ENCODE measurements at places on chromosomes 4 and X. TPM values are rescaled to one million over a fixed set of nuclear protein-coding genes. Genes with fewer than 3 reads are reported as not detected.

DNA sequence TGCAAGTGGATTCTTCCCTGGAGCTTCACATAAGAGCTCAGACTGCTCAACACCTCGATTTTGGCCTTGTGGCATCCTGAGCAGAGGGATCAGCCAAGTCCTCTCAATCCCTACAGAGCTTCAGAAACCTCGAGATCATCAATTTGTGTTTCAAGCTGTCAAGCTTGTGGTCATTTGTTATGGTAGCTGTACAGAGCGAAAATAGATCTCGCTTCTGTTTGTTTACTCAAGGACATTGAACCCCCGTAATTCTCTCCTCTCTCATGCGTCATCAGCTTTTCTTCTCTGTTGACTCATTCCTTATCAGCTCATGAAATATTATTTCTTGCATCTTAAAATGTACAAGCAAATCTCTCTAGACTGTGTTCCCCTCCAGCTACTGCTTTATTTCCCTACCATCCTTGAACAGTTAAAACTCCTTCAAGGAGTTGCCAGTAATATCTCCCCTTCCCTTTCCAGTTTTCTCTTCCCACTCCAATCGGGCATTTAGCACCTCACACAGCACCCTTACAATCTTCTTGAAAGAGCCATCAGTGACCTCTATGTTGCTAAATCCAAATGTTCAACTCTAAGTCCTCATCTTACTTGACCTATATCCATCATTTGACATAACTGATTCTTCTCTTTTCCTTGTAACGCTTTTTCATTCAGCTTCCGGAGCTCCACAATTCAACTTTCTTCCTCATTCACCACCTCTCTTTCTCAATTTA is 106.2 kb upstream of the FAT1 start:
- DNase-seq = no peak

- DNase-seq = no peak
Measured at GRCh38 chr4:174218127-174218790, 65.2 kb downstream of the FBXO8 start.

Gene EGFL6
- total RNA-seq = 0.26 TPM

Gene AMER1
- 6.9 TPM for total RNA-seq

DNA sequence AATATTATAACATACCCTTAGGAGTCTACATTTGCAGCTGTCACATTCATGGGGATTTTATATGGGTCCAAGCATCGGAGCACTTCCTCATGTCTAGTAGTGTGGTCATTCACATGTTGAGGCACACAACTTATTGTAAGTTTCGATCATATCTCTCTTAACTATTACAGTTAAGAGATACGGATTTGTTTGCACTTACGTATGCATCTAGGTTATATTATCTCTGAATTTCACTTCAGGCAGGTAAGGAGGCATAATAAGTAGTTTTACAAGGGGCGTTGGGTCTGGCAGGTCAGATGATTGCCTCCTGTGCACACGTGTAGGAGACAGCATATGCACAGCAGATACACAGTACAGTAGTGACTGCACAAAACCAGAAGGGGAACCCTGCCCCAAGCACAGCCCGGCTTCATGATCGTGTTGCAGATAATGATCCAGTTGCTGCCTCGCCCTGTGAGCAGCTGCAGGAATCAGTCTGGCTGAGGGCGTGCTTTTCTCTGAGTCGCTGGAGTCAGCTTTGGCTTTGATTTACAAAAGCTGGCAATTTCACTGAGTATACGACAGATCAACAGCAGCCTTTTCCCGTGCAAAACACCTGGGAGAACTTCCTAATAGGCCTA is 302.9 kb upstream of the GATB start:
- no peak for DNase-seq

DNA sequence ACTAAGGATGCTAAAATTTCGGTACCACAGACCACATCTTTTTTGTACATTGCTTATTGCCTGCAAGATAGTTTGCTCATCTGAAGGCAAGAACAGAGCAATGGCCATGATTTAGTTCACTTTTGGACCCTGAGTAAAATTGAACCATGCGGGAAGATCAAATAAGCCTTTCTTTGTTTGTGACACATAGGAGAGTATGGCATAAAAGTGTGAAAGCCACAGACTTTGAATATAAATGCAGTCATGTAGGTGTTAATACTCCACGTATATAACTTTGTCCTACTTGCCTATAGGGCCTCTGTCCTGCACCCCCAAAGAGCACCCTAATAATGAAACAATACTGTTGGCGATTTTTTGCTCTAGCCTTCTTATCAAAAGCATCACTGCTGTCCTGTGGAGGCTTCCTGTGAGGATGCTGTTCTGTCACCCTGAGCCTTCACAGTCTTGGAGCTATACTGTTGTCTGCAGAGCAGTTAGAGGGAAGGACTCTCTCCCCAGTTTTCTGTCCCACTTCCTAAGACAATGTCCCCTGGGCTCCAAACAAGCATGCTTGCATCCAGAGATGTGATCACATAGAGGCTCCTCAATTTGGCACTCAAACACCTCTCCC is 10.2 kb upstream of the CXCL13 start:
- no peak for DNase-seq

GRCh38 chr4:119663160-119663788 is 34.7 kb upstream of the PDE5A start:
- no peak for DNase-seq

DNA sequence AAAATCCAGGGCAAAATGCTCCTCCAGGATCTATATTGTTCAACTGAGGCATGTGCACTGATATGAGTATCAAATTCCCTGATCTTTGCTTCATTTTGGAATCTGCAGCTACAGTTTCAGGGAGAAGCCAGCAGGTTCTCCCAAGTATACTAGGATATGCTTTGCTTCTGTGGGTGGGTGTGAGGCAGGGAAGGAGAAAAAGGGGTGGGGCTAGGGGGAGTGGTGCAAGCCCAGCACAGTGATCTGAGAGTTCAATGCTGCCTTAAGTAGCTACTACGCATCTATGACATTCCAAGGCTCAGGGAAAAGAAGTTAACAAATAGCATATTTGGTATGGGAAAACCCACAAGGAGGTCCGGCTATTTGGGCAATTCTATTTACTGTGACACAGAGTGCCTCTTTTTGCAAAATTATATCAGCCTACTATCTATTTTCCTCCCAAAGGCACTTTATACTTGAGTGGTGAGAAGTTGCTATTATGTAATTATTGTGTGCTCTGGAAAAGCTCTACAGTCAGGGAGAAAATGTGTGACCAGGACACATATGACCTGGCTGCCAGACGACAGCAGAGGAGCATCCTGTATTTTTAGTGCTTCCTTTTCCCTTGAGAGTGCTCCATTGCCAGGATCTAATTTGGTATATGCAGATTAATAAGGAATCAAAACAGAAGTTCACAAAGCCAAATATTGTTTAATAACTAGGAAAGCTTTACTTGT is 162.0 kb downstream of the RNF150 start:
- DNase-seq = no peak

Gene TCP11X2
- total RNA-seq = not detected

GRCh38 chr4:186727169-186727976 is 3.7 kb upstream of the FAT1 start:
- no peak for DNase-seq

Gene PCDH10
- 104 TPM for total RNA-seq

Gene PABPC4L
- total RNA-seq = 0.14 TPM

DNA sequence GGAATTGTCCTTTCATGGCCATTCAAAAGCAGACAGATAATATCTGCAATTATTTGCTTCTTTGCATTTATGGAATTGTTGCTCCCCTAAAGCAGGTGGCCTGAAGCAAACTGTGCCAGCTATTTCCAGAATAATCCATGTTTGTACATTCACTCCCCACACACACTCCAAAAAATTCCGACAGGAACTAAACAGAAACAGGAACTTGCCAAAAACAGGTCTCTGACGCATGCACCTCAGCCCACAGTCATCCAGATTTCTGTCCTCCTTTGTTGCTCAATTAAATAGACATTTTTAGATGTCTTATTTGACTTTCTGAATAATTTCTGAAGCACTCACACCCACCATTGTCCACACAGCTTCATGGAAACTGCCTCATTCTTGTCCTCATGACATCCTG is 71.5 kb upstream of the EDNRA start:
- DNase-seq = no peak

DNA sequence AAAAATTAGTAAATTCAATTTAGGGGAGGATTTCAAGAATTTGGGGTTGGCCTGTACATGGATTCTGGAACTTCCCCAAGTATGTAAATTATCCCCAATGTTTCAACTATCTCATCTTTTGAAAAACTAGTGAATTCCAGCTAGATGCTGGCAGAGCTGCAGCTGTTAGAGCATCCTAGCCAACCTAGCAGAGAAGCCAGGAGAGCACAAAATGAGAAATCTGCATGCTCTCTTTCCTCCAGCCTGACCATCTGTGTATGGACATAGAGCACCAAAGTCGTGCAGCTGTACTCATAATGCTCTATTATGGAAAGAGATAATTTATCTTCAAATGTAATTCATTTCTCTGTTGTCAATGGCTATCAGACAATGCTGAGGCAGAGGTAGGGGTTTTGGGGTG is 1217.7 kb downstream of the PCDH19 start:
- DNase-seq = no peak

Gene POLN
- total RNA-seq = 25.1 TPM

GRCh38 chr4:182916483-182917181 is 554 bp downstream of the DCTD start:
- peak; percentile 63 for DNase-seq

DNA sequence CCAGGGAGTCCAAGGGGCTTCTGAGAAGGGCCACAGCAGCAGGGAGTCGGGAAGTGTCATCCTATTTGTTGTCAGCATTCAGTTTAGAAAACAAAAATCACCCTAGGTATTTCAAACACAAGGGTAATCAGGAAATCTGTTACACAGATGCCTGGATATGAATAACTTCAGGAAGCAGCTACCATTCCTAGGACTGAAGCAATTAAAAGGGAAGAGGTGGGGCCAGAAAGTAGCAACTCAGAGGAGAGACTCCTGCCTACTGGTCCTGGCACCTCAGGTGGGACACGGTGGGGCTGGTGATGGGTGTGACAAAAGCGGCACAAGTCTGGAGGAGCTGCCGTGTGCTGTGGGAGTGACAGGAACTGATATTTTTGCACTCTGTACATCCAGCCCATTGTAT is 107.9 kb downstream of the PDGFRA start:
- DNase-seq = no peak

DNA sequence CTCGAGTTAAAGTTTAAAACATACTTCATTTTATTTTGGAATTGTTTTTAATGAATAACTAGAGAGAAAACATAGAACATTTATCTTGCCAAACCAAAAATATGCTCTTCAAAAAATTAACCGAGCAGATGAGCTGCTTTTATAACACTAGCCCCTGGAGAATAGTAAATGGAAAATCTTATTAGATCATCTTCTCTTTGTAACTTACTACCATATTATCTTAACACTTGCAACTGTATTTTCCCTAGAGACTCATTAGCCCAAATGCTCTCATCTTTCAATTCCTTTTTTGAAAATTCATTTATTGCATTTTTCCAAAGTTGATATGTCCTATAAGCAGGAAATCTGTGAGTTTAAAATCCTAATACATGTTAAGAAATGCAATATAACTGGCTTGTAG is 143.3 kb downstream of the CAMK2D start:
- no peak for DNase-seq

Gene UGT2B17
- total RNA-seq = 0.36 TPM

- no peak for DNase-seq
Measured at GRCh38 chr4:146520896-146521540, 722 bp downstream of the SLC10A7 start.

- no peak for DNase-seq
Measured at GRCh38 chr4:113383111-113383785, 333.8 kb downstream of the ANK2 start.

Gene NXF2B
- total RNA-seq = not detected

GRCh38 chrX:107624893-107625292 is 3.4 kb upstream of the PRPS1 start:
- no peak for DNase-seq

GRCh38 chr4:39574946-39575345 is 47.7 kb upstream of the UGDH start:
- DNase-seq = no peak

- no peak for DNase-seq
Measured at GRCh38 chr4:108287834-108288413, 119.2 kb upstream of the LEF1 start.

Gene PNMA6F
- 7.3 TPM for total RNA-seq

- DNase-seq = no peak
Measured at GRCh38 chrX:108257556-108257955, 166.0 kb downstream of the ATG4A start.

DNA sequence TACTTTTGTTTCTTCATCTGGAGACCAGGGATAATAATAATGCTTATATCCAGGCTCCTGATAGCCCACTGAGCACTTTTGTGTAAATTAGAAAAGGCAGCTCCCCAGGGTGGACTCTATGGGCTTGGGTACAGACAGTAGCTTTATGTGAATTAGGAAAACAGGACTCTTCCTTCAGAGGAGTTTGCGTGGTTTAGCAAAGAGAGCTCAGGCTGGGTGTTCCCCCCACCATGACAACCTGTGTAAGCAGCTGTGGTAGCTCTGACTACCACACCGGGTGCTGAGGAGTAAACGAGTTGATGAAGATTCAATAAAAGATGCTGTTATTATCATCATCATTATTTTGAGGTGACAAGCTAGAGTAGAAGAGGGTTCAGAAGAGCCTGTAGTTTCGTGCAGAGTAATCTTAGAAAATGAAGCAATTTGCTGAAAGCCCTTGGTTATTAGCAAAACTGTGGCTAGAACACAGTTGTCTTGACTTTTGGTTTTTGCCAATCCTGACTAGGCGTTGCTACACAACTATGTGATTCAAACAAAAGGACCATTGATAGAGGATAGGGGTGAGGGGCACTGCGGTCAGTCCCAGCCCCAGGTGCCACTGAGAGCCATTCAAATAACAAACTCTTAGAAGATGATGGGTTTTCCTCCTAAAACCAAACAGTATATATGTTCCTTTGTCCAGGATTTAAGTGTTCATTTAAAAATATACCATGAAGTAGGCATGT is 60.6 kb upstream of the LIMCH1 start:
- no peak for DNase-seq

- DNase-seq = no peak
Measured at GRCh38 chrX:109684136-109684535, 48.9 kb downstream of the ACSL4 start.

Gene WNK3
- 17.4 TPM for total RNA-seq

DNA sequence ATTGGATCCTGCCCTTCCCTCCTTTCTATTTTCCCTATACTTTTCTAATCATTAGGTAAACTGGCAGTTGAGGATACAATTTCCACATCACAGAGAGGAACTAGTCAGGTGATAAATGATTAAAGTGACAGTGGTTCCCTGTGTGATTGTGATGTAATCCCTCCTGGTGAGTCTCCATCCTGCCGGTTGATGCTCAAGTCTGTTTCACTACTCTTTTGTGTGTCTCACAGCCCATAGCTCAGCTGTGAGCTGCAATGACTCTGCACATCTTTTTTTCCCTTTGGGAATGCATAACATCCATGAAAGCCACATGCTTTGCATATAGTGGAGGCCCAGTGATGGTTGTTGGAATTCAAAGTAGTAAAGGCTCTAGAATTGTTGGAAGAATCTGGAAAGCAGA is 60.4 kb downstream of the CCNI start:
- no peak for DNase-seq

Gene ANKRD37
- 20.3 TPM for total RNA-seq

Data from dorsolateral prefrontal cortex (tissue), 122 donors.